T-helper 2 cell treated with Interferon-gamma antibody and Interleukin-4, amounts not matched to agents 5 μg/mL and 100 μg/mL, for 36 hours (primary cell): ENCODE measurements at places on chromosomes 12 and 14.
A peak's percentile ranks its signal among the peaks of the same experiment; 100 is the strongest.

GRCh38 chr12:82688035-82688501 lies 1.4 kb downstream of the TMTC2 start:
- peak overlapping the region; percentile 98 for H3K4me3 ChIP-seq
- H3K27ac ChIP-seq, result peak overlapping the region; percentile 89
- DNase-seq, result no peak

- H3K36me3 ChIP-seq, result peaks cover 41% of the 10 kb centered on the region
- no peak for DNase-seq
- H3K27ac ChIP-seq, result peak overlapping the region; percentile 89
- H3K27me3 ChIP-seq, result no peaks in the 10 kb centered on the region
These were observed 1.5 kb downstream of the RAB35 start for GRCh38 chr12:120115066-120115465.

DNA sequence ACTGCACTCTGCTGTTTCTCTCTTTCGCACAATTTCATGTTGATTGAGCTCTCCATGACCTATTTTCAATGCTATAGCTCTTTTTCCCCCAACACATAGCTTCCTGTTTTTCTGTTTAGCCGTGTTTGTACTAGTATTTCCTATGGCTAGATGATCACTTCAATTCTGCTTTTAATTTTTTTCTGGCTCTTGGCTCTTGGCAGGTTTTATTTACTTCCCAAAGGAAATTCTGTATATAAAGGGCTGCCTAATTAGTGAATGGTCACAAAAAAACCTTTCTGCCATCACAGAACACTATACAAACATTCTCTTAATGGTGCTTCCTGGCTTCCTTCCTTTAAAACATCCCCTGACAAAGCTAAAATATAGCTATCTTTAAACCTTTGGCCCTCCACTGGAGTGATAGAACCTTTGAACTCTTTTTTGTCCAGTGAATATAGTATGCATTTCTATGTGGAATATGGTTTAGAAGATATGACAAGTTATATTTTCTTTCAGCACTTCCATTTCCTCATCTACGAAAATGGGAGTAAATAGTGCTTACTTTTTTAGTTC lies 88.2 kb downstream of the RASSF9 start:
- no peaks in the 10 kb centered on the region for H3K27me3 ChIP-seq
- no peak for DNase-seq
- H3K27ac ChIP-seq, result no peak overlapping the region
- no peaks in the 10 kb centered on the region for H3K4me1 ChIP-seq
- no peak overlapping the region for H3K4me3 ChIP-seq

DNA sequence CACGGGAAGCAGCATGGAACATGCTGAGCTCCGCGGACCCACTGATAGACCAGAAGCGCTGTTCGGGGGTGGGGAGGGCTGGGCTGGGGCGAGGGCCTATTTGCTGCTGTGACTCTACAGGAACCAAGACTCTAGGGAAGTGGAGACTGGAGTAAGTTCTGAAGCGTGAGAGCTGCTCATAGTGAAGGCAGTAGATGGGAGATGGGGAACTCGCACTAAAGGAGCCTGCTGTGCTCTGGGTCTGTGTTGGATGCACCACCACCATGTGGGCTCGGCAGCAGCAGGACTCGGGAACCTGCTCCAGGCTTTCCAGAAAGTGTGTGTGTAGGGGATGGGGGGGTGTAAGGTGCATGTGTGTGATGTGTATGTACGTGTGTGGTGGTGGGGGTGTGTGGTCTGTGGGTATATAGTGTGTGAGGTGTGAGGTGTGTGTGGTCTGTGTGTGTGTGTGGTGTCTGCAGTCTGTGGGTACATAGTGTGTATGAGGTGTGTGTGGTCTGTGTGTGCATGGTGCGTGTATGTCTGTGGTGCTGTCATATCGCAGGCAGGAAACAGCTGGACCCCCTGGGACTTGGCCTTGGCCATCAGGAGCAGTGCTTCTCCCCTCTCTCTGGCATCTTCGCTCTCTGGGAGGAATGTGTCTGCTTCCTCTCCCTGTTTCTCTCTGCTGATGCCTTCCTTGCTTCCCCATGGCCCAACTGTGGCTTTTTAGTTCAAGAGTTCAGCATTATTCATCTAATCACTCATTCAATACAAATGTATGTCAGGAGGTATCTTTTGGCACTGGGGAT lies 378.9 kb downstream of the FUT8 start:
- no peak for DNase-seq
- peaks cover 15% of the 10 kb centered on the region for H3K27me3 ChIP-seq
- no peak overlapping the region for H3K27ac ChIP-seq
- no peaks in the 10 kb centered on the region for H3K36me3 ChIP-seq
- H3K4me1 ChIP-seq, result no peaks in the 10 kb centered on the region

DNA sequence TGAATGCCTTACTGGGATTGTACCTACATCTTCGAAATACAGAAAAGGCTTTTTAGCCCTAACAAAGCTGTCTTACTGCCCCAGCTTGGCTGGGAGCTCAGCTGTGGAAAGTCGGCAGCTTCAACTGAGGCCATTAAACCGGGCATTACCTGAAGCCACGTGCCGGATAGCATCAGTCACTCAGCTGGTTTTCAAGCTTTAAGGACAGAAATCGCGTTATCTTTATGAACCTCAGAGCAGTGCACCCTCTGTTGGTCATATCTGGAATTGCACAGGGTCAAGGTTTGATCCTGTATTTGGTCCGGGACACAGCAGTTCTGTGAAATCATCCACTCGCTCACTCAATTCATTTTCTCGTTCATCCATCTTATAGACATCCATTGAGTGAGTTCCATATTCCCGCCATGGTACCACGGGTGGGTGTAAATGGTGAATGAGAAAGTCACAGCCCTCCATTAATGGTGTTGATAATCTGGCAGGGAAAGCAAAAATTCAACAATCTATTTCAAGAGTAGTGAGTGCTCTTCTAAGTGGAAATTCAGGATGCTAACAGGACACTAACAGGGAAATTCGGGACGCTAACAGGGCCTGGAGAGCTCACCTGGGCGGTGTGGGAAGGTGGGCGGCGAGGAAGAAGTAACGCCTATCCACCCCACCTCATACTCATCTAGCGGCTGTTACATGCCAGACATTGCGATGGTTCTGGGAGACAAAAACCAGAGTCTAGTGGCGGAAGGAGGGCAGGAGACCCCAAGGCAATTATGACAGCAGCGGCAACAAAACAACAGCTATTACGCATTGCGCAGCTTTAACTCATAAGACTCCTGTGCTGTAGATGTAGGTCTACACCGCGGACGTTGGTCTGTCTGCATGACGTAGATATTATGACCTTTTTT lies 60.6 kb upstream of the TCL1A start:
- H3K27me3 ChIP-seq, result peaks cover 2% of the 10 kb centered on the region
- peak; percentile 9 for DNase-seq
- H3K4me1 ChIP-seq, result no peaks in the 10 kb centered on the region
- H3K4me3 ChIP-seq, result no peak overlapping the region
- H3K36me3 ChIP-seq, result no peaks in the 10 kb centered on the region

DNA sequence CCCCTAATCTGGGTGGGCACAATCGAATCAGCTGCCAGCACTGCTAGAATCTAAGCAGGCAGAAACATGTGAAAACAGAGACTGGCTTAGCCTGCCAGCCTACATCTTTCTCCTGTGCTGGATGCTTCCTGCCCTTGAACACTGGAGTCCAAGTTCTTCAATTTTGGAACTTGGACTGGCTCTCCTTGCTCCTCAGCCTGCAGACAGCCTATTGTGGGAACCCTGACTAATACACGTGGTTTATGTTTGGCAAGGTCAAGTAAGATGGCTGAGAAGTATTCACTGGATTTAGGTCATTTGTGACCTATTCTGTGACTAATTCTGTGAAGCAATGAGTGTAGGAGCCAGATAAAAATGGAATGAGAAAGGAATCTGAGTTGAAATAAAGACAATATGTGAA lies 11.0 kb downstream of the GPR135 start:
- DNase-seq, result no peak
- no peak overlapping the region for H3K27ac ChIP-seq
- peaks cover 8% of the 10 kb centered on the region for H3K36me3 ChIP-seq
- H3K4me3 ChIP-seq, result no peak overlapping the region

- H3K4me3 ChIP-seq, result no peak overlapping the region
- DNase-seq, result no peak
- peaks cover 30% of the 10 kb centered on the region for H3K27me3 ChIP-seq
These were observed 4.9 kb upstream of the WIF1 start for GRCh38 chr12:65125975-65126374.

GRCh38 chr14:24246765-24247212 lies 4.4 kb upstream of the TINF2 start:
- peak overlapping the region; percentile 78 for H3K4me3 ChIP-seq
- peak overlapping the region; percentile 95 for H3K27ac ChIP-seq
- H3K4me1 ChIP-seq, result peaks cover 43% of the 10 kb centered on the region
- H3K27me3 ChIP-seq, result no peaks in the 10 kb centered on the region
- DNase-seq, result peak; percentile 35
- H3K36me3 ChIP-seq, result peaks cover 9% of the 10 kb centered on the region

- DNase-seq, result no peak
- no peak overlapping the region for H3K27ac ChIP-seq
- no peak overlapping the region for H3K4me3 ChIP-seq
- H3K36me3 ChIP-seq, result peaks cover 38% of the 10 kb centered on the region
- peaks cover 14% of the 10 kb centered on the region for H3K4me1 ChIP-seq
These were observed 25.9 kb downstream of the CEP83 start for GRCh38 chr12:94433744-94434143.

- H3K27ac ChIP-seq, result no peak overlapping the region
- H3K27me3 ChIP-seq, result peaks cover 5% of the 10 kb centered on the region
- DNase-seq, result no peak
- no peak overlapping the region for H3K4me3 ChIP-seq
These were observed 20.4 kb downstream of the VWF start for GRCh38 chr12:6104027-6104426.

DNA sequence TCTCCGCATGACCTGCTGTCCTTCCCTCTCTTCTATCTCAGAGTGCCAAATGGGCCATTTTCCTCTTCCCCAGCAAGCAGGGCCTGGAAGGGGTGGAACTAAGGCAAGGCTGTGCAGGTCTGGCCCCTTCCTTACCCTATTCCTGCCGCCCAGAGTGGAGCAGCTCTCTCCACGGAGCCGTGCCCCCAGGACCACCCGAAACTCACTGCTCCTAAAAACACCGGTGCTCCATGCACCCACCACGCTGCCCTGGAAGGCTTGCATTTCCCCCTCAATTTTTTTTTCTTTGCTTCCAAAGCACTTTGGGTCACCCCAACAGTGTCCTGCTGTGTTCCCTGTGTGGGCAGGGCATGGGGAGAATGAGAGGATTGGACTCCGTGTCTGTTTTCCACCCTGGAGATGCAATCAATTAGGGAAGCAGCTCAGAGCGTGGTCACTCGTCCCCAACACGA lies 48.5 kb upstream of the MEG3 start:
- H3K27ac ChIP-seq, result no peak overlapping the region
- H3K4me1 ChIP-seq, result no peaks in the 10 kb centered on the region
- H3K27me3 ChIP-seq, result no peaks in the 10 kb centered on the region
- no peak overlapping the region for H3K4me3 ChIP-seq
